ENCODE measurements at places on chromosomes 12 and 14.
A peak's percentile ranks its signal among the peaks of the same experiment; 100 is the strongest.

GRCh38 chr14:77580477-77580876 lies 36.0 kb downstream of the SPTLC2 start:
- DNase-seq, result no peak

DNA sequence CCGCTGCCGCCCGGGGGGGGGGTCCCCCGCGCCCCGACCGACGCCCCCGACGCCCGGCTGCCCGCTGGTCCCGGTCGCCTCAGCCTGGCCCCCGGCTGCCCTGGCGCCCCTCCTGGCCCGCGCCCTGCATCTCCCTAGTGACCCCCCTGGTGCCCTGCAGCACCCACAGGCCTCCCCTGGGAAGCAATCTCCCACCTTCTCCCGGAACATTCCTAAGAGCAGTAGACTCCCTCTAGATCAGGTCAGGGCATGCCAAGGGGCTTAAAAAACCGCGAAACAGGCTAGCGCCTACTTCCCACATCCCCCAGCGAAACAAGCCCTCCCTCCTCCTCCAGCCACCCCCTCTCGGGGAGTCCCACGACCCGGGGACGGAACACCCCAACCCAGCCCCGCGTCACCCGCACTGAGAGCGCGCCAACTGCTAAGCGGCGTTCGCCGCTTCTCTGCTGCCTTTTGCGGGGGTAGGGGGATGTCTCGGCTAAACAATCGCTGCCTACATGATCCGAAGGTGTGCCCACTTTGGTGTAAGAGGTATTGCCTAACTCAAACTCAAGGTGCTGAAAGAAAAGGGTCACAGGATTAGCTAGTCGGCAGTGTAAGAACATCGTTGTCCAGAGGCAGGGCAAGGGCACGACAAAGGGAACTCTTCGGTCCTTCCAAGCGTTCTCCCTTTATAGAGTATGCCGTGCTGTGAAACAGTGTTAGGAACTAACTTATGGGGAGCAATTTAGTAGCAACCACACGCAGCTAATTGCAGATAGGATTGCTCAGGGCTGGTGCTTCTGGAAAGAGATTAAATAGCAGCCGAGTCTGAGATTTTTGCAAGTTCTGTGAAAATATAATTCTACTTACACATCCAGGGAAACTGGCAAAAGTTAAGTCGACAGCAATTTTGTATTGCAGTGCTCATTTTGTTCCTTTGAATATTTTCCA lies 619 bp upstream of the NTN4 start:
- peak; percentile 29 for DNase-seq

DNA sequence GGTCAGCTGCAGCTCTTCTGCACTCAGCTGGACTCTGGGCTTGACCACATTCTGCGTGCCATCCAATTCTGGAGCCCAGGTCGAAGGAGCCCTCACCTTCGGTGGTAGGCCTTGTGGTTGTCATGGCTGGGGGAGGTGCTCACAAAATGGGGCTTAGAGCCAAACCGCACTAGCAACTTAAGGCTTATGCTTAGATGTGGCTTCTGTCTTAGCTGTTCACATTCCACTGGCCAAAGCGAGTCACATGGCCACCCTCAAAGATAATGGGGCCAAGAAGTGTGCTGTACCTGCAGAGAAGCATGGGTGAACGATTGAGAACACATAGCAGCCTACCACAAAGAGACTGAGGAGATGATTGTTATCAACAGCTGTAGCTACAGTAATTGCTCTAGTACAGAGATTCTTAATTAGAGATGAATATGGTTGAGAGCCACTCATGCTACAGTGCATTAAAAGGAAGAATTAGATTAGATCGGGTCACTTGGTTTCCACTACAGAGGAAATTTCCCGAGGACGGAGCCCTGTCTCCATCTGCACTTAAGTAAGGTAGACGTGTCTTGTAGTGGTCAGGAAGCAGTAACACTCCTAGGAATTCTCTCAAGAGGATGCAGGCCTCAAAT lies 334.6 kb upstream of the FKBP4 start:
- DNase-seq, result no peak

DNA sequence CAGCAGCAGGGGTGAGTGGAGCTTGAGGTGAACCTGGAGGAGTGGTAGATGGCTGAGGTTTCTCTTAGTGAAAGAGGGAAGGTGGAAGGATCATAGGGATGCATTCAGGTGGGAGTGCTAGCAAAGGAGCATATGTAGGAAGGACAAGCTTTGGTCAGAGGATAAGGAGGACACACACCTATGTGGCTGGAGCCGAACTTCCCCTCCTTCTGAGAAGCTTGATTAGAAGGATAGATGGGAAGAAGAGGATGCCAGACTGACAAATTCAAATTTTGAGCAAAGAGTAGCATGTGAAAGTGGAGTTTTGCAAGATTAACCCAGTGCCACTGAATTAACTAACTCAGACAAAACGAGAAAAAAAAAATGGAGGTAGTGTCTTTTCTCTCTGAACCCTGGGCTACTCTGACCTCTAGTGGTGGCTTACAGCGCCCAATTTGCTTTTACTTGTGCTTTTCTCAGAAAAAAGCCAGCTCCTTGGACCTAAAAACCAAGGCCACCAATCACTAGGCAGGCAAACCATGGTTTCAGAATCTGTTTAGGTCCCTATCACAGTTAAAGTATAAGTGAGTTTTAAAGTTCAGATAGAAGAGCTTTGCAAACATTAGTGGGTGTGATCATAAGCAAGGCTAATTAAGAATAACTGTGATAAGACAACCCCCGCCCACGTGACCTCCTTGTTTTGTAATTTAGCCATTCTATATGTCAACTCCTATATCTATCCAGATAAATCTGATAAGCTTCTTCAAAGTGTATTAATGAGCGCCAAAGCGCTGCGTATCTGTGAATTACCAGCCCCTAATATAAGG lies 15.5 kb downstream of the EMP1 start:
- peak; percentile 81 for DNase-seq

DNA sequence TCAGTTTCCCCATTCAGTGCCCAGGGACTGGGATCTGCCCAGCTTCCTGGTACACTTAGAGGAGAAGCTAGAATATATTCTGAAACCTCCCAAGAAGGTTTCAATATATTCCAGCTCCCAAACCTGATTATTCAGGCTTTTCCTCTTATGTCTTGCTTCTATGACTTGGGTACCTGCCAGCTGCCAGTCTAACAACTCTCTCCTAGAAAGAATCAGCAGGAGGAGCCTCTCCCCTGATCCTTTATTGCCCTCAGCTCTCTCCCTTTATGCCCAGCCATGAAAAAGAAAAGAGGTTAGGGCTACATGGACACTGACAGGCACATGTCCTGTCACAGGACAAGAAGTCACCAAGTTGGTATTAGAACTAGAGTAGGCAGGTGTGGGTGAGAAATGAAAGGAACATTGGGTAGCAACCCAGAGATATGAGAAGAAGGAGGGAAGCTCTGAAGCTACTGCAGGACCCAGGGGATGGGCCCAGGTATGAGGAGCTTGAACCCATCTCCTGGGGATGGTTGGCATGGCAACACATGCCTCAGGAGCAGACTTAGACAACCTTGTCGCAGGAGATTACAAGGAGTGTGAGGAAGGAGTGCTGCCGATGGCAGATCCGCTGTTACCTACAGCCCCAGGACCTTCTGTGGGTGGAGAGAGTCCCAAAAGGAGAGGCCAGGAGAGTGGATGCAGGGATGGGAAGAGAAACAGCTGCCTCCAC lies 2.0 kb upstream of the CACNB3 start:
- DNase-seq, result no peak

GRCh38 chr12:75848961-75849360 lies 182.6 kb downstream of the PHLDA1 start:
- no peak for DNase-seq

- DNase-seq, result no peak
These were observed 3.4 kb upstream of the MIP start for GRCh38 chr12:56457817-56458216.

GRCh38 chr12:3538466-3539030 lies 47.5 kb downstream of the PRMT8 start:
- no peak for DNase-seq

GRCh38 chr14:75259510-75259855 lies 19.1 kb upstream of the FOS start:
- no peak for DNase-seq

GRCh38 chr12:63223128-63223527 lies 72.1 kb upstream of the AVPR1A start:
- DNase-seq, result no peak

GRCh38 chr12:121187501-121187900 lies 22.4 kb upstream of the P2RX4 start:
- no peak for DNase-seq

DNA sequence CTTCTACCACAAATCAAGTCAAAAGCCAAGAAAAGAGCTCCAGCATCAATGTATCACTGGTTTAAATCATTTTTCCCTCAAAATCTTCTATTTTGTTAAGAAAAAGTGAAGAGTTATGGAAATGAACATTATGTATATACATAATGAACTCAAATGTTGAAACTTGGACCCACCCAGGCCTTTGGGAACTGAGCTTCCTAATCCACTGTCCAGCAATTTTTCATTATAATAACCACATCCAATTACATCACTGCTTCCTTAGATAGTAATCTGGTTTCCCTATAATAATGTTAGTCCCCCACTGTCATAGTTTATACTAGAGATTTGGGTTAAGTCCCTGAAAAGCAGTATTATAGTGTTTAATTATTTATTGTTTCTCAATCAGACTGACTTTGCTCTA lies 170.9 kb downstream of the PIK3C2G start:
- DNase-seq, result peak; percentile 84

DNA sequence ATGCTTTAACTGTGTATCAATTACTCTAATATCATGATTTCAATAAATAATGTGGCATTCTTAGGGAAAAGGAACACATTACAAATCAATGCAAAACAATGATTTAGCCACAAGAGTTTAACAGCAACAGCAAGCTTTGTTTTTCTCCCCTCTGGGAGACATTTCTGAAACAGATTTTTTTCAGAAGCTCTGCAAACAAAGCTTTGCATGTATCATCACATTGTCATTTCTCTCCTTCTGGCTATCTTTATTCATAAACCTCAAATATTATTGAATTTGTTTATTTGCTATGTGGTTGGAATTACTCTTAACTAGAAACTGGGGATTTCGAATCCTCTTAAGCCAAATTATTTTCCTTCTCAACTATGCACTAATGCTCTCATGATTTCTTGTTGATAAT lies 278.4 kb upstream of the ATXN7L3B start:
- no peak for DNase-seq

DNA sequence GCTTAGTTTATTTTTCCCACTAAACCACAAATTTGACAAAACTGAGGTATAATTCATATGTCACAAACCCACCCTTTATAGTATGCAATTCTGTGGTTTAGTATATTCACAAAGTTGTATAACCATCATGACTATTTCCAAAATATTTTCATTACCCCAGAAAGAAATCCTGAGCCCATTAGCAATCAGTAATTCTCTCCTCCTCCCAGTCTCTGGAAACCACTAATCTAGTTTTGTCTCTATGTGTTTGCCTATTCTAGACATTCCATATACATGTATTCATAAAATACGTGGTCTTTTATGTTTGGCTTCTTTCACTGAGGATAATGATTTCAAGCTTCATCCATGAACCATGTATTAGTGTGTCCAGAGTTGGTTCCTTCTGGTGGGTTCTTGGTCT lies 267.6 kb downstream of the AEBP2 start:
- no peak for DNase-seq

- DNase-seq, result no peak
These were observed 318.1 kb upstream of the RTL1 start for GRCh38 chr14:101221549-101222160.
